ENCODE measurements at places on chromosomes 13 and 19. TPM values are rescaled to one million over a fixed set of nuclear protein-coding genes. Genes with fewer than 3 reads are reported as not detected.

The SIN3B gene
- 30.5 TPM for total RNA-seq

The VAV1 gene
- 125 TPM for total RNA-seq

The ZNF420 gene
- 11.6 TPM for total RNA-seq

The RNF17 gene
- not detected for total RNA-seq

The CRB3 gene
- not detected for total RNA-seq

The ATP7B gene
- total RNA-seq = 0.37 TPM

- no peak for DNase-seq
Measured at GRCh38 chr19:46972311-46972710, 47.3 kb upstream of the NPAS1 start.

GRCh38 chr19:33375156-33375836 is 1.8 kb downstream of the CEBPG start:
- DNase-seq = no peak

DNA sequence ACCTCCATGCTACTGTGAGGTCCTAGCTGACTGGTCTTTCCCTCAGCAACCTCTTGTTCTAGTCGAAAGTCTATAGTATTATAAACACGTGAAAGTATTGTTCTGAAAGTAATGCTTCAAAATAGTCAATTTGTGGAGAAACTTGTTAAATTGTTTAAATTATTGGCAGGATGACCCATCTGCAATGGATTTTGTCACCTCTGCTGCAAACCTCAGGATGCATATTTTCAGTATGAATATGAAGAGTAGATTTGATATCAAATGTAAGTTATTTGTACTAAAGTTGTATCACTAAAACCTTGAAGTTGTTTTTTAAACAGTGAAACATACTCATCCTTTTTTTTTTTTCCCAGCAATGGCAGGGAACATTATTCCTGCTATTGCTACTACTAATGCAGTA is 25.9 kb downstream of the UBA2 start:
- DNase-seq = no peak

GRCh38 chr13:94503851-94504250 is 24.4 kb upstream of the DCT start:
- DNase-seq = no peak

DNA sequence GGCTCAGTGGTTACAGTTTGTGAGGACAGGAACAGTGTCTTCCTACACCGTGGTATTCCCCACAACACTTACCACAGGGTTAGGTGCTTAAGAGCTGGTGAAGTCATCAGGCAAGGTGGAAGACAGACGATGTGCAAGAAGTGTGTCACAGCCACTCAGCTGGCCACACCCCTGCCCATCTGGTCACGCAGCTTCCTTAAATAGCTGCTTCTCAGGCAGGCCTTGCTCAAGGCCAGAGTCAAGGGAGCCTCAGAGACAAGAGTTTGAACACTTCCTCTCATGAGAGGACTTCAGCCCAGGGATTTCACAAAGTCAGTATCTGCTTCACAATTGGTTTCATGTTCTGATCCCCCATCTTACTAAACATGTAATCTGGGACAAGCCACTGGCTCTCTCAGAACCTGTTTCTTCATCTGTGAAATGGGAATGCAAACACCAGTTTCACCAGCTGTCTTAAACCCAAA is 80.3 kb upstream of the FRY start:
- DNase-seq = peak; percentile 28

- DNase-seq = no peak
Measured at GRCh38 chr13:69283301-69283700, 824.3 kb upstream of the ATXN8OS start.

GRCh38 chr19:38656171-38656981 is 8.9 kb downstream of the ACTN4 start:
- peak; percentile 60 for DNase-seq

- no peak for DNase-seq
Measured at GRCh38 chr13:22076658-22077057, 405.8 kb downstream of the FGF9 start.

- no peak for DNase-seq
Measured at GRCh38 chr19:36797786-36798108, 25.1 kb upstream of the ZNF850 start.

GRCh38 chr19:49338691-49339300 is 3.6 kb downstream of the CD37 start:
- no peak for DNase-seq

DNA sequence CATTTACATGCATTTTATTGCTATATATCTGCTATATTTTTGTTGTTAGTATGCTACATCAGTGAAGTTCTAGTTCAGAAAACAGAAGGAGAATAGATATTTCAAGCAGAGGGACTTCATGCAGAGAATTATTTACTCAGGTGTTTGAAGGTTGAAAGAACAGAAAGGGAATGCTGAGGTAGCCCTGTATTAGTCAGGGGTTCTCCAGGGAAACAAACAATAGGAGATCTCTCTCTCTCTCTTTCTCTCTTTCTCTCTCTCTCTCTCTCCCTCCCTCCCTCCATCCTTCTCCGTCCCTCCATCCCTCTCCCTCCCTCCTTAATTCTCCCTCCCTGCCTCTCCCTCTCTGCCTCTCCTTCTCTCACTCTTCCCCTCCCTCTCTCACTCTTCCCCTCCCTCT is 114.3 kb upstream of the TDRD3 start:
- DNase-seq = no peak

DNA sequence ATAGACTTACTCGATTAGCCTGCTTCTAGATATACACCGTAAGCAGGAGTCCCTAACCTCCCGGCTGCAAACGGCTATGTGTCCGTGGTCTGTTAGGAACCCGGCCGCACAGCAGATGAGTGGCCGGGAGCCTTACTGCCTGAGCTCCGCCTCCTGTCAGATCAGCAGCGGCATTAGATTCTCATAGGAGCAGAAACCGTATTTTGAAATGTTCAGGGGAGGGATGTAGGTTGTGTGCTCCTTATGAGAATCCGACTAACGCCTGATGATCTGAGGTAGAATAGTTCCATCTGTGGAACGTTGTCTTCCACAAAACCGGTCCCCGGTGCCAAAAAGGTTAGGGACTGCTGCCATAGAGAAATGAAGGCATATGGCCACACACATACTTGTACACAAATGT is 1491.9 kb downstream of the SLITRK5 start:
- no peak for DNase-seq

DNA sequence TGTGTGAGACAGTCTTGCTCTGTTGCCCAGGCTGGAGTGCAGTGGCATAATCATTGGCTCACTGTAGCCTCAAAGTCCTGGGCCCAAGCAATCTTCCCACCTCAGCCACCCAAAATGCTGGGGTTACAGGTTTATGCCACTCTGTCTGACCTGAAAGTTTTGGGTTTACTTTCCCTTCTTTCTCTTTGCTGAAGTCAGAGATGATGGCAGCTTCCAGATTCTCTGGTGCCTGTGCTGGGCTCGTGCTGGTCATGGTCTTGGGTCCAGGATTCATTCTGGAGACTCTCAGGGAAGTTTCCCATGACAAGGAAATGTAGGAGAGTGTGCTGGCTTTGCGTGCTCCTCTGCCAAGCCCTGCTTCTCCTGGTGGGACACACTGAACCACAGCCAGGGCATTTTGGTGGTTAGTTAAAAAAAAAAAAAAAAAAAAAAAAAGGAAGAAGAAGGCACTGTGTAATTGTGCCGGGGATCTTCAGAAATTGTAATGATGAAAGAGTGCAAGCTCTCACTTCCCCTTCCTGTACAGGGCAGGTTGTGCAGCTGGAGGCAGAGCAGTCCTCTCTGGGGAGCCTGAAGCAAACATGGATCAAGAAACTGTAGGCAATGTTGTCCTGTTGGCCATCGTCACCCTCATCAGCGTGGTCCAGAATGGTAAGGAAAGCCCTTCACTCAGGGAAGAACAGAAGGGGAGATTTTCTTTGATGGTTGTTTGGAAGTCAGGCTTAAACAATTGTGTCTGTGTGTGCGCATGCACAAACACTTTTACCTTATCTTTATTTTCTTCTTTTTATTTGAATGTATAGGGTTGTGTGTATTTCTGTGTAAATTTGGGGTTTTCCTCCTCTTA is at the start of gene ALOX5AP:
ALOX5AP (plus strand) TSS at position 519 of the 847 bp plus-strand sequence; CDS start at position 582, 63 bp downstream.
- peak; percentile 60 for DNase-seq

GRCh38 chr19:32373585-32374295 is 28.3 kb downstream of the ZNF507 start:
- DNase-seq = no peak

GRCh38 chr19:45889210-45889885 is 3.4 kb upstream of the IRF2BP1 start:
- DNase-seq = no peak

GRCh38 chr19:46840498-46840942 is 10.1 kb downstream of the AP2S1 start:
- DNase-seq = peak; percentile 64

DNA sequence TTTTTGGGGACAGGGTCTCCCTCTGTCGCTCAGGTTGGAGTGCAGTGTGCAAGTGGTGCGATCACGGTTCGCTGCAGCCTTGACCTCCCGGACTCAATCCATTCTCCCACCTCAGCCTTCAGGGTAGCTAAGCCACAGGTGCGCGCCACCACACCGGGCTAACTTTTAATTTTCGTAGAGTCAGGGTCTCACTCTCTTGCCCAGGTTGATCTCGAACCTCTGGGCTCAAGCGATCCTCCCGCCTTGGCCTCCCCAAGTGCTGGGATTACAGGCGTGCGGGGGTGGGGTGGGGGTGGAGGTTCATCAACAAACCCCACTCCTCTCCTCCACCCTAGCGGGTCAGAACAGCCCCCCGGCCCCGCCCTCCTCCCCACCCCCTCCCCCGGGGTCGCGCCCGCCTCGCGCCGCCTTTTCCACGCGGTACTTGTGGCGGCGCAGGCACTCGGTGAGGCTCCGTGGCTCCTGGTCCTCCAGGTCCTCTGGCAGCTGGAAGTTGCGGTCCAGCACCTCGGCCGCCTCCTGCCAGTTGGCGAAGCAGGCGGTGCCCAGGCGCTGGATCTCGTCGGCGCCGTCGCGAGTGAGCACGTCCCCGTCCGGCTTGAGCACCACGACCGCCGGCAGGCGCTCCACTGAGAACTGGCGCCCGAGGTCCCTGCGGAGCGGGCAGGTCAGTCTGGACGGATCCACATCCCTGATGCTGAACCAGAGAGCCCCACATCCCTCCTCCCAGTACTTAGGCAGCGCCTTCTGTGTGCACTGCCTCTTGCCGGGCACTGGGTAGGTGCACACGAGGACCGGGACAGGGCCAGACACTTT is 5.2 kb downstream of the NXNL1 start:
- DNase-seq = no peak

All from activated CD8-positive, alpha-beta T cell treated with anti-CD3 and anti-CD28 coated beads, Interleukin-2, amount 10 ng/mL, durations not matched to agents 7 days and 5 days (primary cell).